ENCODE measurements at places on chromosomes 7 and 10.

DNA sequence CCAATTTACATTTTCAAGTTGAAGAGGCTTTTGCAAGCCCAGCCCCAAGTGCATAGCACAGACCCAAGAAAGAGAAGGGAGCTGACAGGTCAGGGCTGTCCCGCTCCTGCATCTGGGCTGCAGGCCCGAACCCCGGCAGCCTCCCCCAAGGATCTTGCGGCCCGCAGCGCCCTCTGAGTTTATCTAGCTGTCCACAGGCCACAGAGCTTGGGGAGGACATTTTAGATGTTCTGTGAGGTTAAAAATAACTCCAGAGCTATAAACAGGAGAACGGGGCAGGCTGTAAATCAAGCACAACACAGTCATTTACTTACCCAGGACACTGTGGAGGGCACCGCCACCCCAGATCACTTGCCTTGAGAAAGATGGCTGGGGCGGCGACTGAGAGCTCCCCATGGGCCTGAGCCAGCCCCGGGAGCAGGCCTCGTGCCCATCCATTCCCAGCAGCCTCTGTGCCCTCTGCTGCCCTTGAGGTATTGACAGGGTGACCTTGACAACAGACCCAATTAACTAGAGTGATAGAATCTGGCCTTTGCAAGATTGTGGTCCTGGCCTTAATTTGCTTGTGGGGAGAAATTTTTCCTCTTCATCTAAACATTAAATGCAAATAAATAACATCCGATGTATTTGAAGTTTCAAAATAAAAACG, 563.0 kb downstream of the TCERG1L start:
- no peak for DNase-seq

- DNase-seq, result no peak
Measured at GRCh38 chr10:127878475-127879055, 14.2 kb downstream of the CLRN3 start.

DNA sequence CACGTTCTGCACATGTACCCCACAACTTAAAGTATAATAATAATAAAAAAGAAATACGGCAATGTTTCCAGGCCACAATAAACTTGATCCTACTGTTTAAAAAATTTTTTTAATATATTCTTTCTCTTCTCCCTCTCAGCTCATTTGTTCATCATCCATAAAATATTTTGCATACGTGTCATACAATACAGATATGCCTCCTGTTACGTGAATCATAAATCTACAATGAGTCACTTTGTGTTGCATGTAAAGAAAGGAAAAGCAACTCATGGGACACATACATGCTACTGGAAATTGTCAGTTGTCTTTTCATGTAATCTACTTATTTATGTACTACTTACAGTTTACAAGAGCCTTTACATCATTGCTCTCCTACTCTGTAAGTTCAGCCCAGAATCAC, 1.1 kb upstream of the TECTB start:
- no peak for DNase-seq

DNA sequence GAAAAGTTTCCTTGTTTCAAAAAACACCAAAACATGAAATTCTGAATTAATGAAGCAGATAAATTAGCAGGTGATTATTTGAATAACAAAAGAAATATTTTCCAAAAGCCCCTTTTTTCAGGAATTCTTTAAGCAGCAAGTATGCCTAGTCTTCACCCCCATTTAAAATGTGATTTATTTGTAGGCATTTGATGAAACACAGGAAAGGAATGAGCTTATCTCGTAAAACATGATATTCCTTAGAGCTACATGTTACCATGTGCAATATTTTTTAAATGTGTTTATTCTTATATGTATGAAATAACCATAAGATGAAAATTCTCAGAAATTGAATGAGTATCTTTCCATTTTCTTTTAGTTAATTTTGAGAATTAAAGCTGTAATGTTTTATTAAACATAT, 106.1 kb downstream of the CHN2 start:
- no peak for DNase-seq

GRCh38 chr7:44150466-44150832, 9.3 kb upstream of the MYL7 start:
- no peak for DNase-seq

DNA sequence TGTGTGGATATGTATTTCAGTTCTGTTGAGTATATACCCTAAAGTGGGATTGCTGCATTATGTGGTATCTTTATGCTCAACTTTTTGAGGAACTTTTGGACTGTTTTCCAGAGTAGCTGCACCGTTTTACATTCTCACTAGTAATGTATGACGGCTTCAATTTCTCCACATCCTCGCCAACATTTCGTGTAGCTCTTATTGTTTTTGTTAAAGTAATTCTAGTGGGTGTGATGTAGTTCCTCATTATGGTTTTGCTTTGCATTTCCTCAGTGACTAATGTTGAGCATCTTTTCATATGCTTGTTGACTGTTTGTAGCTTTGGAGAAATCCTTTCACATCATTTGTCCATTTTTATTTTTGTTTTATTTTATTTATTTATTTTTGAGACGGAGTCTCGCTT, 4.5 kb downstream of the STMP1 start:
- DNase-seq, result no peak

DNA sequence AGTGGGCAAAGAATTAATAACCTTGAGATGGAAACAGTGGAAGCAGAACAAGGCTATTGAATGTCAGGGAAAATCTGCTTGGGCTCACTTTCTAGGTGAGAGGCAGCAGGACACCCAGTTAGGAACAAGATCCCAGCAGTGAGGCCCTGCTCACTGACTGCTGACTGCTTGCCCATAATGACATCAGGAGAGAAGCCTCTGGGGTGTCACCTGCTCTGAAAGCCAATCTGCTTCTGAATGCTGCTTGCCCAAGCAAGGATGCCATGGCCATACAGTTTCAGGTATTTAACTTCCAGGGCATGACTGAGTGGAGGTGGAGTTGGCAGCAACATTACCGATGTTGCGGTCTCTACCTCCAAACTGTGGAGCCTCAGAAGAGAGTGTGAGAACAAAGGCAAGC, 11.7 kb upstream of the WAPL start:
- DNase-seq, result no peak

DNA sequence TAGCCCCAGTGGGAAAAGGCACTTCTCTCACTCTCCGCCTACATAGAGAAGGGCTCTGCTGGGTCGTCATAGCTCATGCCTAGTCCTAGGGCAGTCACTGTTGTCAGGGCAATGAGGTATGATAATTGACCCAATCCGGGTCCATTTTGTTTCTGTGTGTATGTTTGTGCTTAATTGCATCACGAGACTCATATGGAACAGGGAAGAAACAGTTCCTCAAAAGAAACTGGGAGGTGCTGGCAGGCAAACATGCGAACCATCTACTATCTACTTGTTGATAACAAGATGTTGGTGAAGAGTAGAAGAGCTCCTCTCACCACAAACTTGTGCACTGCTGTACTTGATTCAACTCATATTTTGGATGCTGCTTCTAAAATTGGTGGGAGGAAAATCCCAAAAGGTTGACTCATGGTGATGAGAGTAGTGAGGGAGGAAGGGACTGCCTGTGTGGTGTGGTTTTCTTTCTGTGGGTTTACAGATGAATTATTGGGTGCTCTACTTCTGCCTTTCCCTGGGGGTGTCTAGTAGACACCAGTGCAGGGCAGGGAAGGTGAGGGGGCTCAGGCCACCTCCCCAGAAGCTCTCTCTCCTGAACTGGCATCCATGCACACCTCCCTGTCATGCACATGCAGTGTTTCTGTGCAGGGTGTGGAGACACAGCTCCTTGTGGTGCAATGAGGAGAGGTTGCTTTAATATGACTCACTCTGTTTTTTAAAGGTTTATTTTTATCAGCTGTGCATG, 29.4 kb downstream of the LSMEM1 start:
- DNase-seq, result no peak

- DNase-seq, result no peak
Measured at GRCh38 chr10:119090968-119091367, 10.4 kb upstream of the EIF3A start.

GRCh38 chr10:115050375-115051010, 42.7 kb upstream of the ATRNL1 start:
- no peak for DNase-seq

GRCh38 chr10:113111900-113112853, 162.1 kb downstream of the TCF7L2 start:
- DNase-seq, result no peak

GRCh38 chr10:6083523-6084475, 5.0 kb upstream of the RBM17 start:
- DNase-seq, result no peak

DNA sequence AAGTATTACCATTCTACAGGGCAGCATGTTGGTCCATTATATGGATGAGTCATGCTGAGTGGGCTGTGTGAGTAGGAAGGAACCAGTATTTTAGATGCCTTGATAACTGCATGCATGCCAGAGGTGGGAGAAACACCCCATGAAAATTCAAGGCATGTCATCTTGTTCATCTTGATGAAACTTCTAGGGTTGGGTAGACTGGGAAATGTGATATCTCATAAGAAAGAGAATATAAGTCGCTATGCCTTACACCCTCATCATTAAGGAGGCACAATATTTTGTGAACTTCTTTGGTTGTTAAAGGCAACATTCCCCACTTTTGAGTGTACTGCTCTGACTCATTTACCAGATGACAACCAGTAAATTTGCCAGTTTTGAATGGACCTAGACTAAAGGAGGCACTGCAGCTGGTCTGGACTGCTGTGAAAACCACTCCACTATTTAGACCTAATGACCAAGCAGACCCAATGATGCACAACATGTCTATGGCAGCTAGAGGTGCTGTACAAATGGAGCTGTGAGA, 48.0 kb downstream of the ZNF365 start:
- no peak for DNase-seq

DNA sequence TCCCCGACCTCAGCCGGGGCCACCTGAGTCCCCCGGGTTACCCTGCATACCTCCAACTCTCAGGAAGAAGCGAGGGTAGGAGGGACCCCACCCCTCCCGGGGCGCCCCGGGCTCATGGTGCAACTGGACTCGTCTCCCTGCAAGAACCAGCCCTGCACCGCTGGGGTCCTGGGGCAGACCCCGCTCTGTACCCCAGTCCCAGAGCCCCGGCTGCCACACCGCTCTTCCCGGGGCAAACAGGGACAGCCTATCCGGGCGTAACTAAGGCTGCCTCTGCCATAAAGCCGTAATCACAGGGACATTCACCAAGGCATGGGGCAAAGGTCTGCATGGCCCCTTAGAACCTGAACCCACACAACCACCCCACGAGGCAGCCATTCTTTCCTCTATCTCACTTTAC, 6.7 kb upstream of the MAFK start:
- no peak for DNase-seq

DNA sequence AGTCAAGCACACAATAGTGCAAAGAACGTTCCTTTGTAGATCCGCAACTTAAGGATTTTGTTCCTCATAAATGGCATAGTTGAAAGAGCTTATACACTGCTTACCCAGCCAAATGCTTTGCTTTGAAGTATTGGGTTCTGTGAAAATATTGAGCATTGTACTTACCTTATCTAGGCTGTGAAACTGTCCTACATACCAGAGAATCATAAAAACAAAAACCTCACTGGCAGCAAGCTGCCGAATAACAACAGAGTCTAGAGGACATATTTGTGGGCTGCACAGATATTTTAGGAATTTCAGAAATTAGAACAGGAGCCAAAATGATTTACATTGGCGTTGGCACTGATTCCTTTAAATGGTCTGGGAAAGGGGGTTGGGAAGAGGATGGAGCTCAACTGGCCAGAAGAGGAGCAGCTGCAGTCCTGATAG, 174.8 kb downstream of the RTKN2 start:
- no peak for DNase-seq

GRCh38 chr10:101538446-101538845, 49.6 kb downstream of the POLL start:
- DNase-seq, result no peak

DNA sequence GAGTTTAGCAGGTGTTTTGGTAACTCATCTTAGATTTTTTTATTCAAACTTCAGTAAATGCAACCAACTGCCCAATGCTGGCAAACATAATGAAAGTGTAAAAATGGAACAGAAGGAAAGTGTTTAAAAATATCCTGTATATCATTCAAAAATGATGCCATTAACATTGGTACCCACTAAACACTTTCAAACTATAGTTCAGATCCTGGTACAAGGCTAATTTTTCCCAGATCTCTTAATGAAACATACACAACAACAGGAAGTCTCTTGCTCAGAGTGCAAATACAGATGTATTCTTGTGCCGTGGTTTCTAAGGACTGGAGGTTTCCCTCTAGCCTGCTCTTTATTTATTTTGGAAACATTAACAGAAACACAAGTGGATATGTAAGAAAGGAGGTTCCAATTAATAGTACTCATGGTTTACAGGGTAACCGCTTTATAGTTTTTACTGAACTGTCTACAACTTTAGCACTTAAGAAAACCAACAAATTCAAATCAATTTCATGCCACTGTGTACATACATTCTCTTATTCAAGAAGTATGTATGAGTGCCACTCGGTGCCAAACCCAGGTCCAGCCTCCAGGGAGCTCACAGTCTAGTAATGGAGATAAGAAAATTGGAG, 176.0 kb upstream of the AKR1E2 start:
- no peak for DNase-seq

GRCh38 chr10:74394416-74394969, 243.5 kb downstream of the ADK start:
- DNase-seq, result no peak

DNA sequence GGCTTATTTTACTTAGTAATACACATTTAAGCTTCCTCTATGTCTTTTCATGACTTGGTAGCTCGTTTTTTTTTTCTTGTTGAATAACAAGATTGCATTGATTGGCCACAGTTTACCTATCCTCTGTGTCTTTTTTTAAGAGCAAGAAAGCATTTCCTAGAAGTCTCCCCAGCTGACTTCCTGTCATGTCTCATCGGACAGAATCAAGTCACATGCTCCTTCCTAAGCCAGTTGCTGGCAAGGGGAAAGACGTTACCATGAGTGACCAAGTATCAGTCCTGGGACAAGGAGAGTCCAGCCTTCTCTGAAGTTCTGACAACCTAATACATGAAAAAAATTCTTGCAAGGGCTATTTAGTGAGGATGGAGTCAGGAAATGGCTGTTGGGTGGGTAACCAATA, 24.9 kb upstream of the SFRP5 start:
- DNase-seq, result no peak

GRCh38 chr10:6769704-6770417, 189.8 kb upstream of the PRKCQ start:
- DNase-seq, result no peak

DNA sequence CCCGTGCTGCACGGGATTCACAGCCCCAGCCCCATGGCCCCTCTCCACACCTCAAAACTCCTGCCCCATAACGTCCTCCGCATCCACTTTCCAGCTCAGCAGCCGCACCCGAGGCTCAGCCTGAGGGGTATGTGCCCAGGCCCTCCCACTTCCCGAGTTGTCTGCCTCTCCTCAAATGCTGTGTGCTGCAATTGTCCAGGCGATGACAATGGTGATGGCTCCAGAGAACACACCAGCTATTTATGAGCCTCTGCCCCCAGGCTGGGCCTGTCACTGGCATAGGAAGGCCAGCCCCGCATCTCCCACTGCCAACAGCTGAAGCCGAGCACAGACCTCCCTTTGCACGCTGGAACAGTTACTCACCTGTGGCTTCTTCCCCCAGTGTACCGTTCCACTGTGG, 2.4 kb upstream of the LDB3 start:
- DNase-seq, result no peak

- DNase-seq, result no peak
Measured at GRCh38 chr7:80478683-80479082, 33.2 kb downstream of the GNAT3 start.
